Right ventricle myocardium inferior (tissue), 1 donor: ENCODE measurements at places on chromosomes 6 and 20. TPM values are rescaled to one million over a fixed set of nuclear protein-coding genes. Genes with fewer than 3 reads are reported as not detected.

Gene DDX27
- total RNA-seq: 15.8 TPM

Gene DOK5
- 3.0 TPM for total RNA-seq

Gene ZGPAT
- 15.1 TPM for total RNA-seq

Gene HS3ST5
- not detected for total RNA-seq

DNA sequence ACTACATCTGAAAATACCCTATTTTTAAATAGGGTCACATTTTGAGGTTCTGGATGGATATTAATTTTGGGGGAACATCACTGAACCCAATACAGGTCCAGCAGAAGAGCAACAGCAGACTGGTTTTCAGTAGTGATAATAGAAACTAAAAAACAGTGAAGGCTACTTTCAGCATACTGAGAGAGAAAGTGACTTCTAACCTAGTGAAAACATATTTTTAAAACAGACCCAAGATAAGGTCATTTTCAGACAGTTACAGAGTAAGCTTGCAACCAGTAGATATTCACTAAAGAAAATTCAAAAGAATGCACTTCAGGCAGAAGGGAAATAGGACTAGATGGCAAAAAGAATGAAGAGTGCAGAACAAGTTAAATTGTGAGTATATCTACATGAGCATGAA is 42.0 kb upstream of the TMEM244 start:
- no peak for DNase-seq

DNA sequence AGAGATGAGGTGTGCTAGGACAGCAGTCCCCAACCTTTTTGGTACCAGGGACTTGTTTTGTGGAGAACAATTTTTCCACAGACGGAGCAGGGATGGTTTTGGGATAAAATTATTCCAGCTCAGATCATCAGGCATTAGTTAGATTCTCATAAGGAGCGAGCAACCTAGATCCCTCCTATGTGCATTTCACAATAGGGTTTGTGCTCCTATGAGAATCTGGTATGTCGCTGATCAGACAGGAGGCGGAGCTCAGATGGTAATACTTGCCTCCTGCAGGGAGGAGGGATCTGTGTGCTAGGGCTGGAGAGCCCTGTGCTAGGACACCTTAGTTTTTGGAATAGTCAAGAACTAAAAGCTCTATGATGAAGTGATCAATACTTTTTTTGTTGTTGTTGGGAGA is 2.5 kb downstream of the SMIM13 start:
- DNase-seq: no peak

GRCh38 chr6:108896111-108896661 is 48.0 kb downstream of the ARMC2 start:
- no peak for DNase-seq

- DNase-seq: no peak
Observed at GRCh38 chr6:23929201-23929600, 196.8 kb upstream of the NRSN1 start.

DNA sequence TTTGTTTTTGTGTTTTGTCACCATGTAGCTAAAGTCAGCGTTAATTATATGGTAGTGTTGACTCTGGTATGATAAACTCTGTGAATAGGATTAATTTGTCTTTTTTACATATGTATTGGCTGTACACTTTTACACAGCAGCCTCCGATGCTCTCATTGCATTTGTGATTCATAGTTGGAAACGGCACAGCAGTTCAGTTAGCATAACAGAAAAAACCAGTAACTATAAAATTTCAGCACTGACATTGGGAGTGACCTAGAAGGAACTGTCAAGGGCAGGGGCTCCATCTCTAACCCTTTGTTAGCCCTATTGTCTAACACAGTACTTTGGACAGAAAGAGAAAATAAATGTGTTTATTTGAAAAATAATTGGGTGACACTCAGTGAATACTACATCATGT is 5.6 kb upstream of the BEND6 start:
- no peak for DNase-seq
